ENCODE measurements at places on chromosomes 5 and 9. TPM values are rescaled to one million over a fixed set of nuclear protein-coding genes. Genes with fewer than 3 reads are reported as not detected.

TBC1D13 gene
- 22.2 TPM for total RNA-seq

HAND1 gene
- not detected for total RNA-seq

GRIN3A gene
- total RNA-seq: not detected

PCDHGC5 gene
- total RNA-seq: not detected

F12 gene
- total RNA-seq: 1.3 TPM

MLLT3 gene
- 55.9 TPM for total RNA-seq

DNA sequence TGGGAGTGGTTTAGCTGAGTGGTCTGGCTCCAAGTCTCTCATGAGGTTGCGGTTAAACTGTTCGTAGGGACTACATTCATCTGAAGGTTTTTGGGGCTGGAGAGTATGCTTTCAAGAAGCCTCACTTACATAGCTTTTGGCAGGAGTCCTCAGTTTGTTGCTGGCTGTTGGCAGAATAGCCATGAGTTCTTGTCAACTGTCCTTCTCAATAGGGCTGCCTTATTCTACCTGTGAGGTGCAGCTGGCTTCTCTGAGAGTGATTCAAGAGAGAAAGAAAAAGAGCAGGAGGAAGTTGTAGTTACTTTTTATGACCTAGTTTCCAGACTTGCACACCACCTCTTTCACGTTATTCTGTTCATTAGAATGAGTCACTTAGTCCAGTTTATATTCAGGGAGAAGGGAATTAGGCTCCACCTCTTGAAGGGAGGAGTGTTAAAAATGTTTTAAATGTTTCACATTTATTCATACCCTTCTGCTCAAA, 33.2 kb downstream of the YTHDC2 start:
- no peak for DNase-seq
- H3K27me3 ChIP-seq: no peaks in the 10 kb centered on the region
- H3K36me3 ChIP-seq: peaks cover 52% of the 10 kb centered on the region
- peaks cover 16% of the 10 kb centered on the region for H3K4me1 ChIP-seq
- no peak overlapping the region for H3K4me3 ChIP-seq

GRCh38 chr5:109567374-109568044, 122.2 kb upstream of the MAN2A1 start:
- DNase-seq: no peak
- H3K27ac ChIP-seq: no peak overlapping the region
- H3K27me3 ChIP-seq: peaks cover 2% of the 10 kb centered on the region
- H3K36me3 ChIP-seq: no peaks in the 10 kb centered on the region

DNA sequence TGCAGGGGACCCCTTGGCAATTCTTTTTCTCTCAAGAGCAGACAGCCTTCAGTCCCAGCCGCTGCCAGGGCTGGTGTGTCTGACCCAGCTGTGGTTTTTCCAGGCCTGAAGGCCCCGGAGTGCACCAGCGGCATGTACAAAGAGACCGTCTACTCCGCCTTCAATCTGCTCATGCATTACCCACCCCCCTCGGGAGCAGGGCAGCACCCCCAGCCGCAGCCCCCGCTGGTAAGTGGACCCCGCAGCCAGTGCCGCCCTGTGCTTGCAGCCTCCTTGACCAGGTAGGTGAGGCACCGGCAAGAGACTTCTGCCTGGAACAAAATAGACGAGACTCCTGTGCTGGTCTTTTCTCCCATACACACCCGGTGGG, 1.3 kb downstream of the TCF7 start:
- no peak overlapping the region for H3K27ac ChIP-seq
- peaks cover 38% of the 10 kb centered on the region for H3K4me1 ChIP-seq
- peaks cover 85% of the 10 kb centered on the region for H3K27me3 ChIP-seq
- peak overlapping the region; percentile 10 for H3K4me3 ChIP-seq
- no peaks in the 10 kb centered on the region for H3K36me3 ChIP-seq
- DNase-seq: no peak

- peak overlapping the region; percentile 61 for H3K27ac ChIP-seq
- no peak overlapping the region for H3K4me3 ChIP-seq
- peaks cover 11% of the 10 kb centered on the region for H3K36me3 ChIP-seq
- H3K4me1 ChIP-seq: peaks cover 18% of the 10 kb centered on the region
These were observed 16.7 kb downstream of the IFNB1 start for GRCh38 chr9:21060919-21061561.

DNA sequence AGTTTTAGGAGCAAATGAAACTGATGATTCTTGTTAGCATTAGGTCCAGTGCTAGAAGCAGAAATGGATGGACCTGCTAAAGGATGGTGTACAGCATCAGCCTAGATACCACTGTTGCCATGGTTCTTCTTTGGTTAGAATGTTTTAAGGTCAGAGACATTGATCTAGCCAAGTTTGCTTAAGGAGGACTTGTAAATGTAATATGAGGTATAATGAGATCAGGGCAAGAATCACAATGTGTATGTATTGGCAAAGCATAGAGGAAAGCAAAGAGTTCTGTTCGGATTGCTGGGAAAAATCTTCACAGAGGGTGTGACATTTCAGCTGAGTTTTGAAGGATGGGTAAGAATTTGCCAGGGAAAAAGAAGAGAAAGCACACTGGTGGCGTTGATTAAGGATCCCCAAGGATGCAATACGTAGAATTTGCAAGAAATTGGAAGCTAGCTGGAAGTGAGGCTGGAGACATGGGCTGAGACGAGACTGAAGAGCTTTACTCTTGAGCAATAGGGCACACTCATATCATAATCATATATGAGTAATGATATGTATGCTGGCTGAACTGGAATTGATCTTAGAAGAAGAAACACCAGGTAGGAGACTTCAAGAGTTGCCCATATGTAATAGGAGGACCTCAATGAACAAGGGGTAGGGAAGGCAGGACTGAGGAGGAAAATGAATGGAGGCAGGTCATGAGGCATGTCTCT, 102.0 kb downstream of the ZNF462 start:
- H3K36me3 ChIP-seq: no peaks in the 10 kb centered on the region
- no peak overlapping the region for H3K4me3 ChIP-seq
- no peak for DNase-seq
- no peak overlapping the region for H3K27ac ChIP-seq

DNA sequence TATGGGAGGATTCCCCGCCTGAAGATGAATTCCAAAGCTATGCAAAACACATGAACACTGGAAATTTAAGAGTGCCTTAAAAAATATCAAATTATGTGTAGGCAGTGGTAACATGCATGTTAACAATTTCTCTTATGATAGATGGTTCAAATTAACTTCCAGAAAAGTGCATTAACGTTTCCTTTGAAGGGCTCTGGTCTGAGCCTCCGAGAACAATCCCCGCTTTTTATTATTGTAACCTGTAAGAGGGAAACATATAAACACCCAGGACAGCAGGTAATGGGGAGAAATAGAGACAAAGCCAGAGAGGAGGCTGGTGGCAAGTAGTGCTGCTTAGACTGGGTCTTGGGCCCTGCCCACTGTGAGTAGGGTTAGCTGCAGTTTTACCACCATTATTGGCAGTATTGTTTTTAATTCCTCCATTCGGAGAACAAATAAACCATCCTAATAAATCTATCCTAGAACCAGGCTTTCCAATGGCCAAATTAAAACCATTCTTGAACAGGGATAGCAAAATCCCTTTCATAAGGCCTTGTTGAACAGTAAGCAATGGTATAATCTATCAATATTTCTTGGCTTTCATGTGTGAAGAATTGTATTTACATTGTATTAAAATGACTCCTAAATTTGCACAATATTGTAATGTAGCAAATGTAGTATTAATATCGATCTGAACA, 6.3 kb downstream of the NR2F1 start:
- no peak for DNase-seq
- peaks cover 14% of the 10 kb centered on the region for H3K36me3 ChIP-seq
- peaks cover 22% of the 10 kb centered on the region for H3K4me1 ChIP-seq
- peak overlapping the region; percentile 61 for H3K27ac ChIP-seq
- H3K4me3 ChIP-seq: peak overlapping the region; percentile 16
- peaks cover 88% of the 10 kb centered on the region for H3K27me3 ChIP-seq

- H3K4me3 ChIP-seq: no peak overlapping the region
- no peaks in the 10 kb centered on the region for H3K4me1 ChIP-seq
- DNase-seq: no peak
- no peak overlapping the region for H3K27ac ChIP-seq
These were observed 24.4 kb downstream of the NCS1 start for GRCh38 chr9:130196643-130197042.

GRCh38 chr5:95283761-95284571, 928 bp downstream of the MCTP1 start:
- peak; percentile 42 for DNase-seq
- peaks cover 12% of the 10 kb centered on the region for H3K4me1 ChIP-seq
- no peak overlapping the region for H3K4me3 ChIP-seq

- no peak for DNase-seq
- H3K36me3 ChIP-seq: peaks cover 2% of the 10 kb centered on the region
- H3K4me1 ChIP-seq: peaks cover 3% of the 10 kb centered on the region
- peaks cover 3% of the 10 kb centered on the region for H3K27me3 ChIP-seq
- no peak overlapping the region for H3K4me3 ChIP-seq
- H3K27ac ChIP-seq: no peak overlapping the region
These were observed 210.8 kb upstream of the ELL2 start for GRCh38 chr5:96172436-96172835.

- no peaks in the 10 kb centered on the region for H3K27me3 ChIP-seq
- no peak overlapping the region for H3K4me3 ChIP-seq
- H3K27ac ChIP-seq: no peak overlapping the region
- no peak for DNase-seq
- H3K4me1 ChIP-seq: no peaks in the 10 kb centered on the region
These were observed 319.8 kb downstream of the HCN1 start for GRCh38 chr5:45376417-45376816.

DNA sequence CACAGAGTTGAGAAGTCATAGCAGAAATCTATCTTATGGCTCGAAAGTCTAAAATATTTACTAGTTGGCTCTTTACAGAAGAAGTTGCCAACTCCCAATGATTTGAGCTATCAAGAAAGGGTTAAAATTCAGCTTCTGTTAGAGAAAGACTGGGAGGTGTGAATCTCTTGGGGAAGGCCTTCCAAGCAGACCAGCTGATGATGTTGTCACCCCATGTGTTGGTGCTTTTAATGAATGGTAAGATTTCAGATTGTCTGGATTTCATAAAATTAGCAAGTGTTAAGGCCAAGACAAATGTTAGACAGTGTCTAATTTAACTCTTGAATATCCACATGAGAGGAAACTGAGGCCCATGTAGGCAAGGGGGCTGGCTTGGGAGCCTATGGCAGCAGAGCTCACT, 63.9 kb downstream of the PPARGC1B start:
- H3K4me1 ChIP-seq: no peaks in the 10 kb centered on the region
- no peaks in the 10 kb centered on the region for H3K36me3 ChIP-seq
- DNase-seq: no peak

- H3K4me1 ChIP-seq: peaks cover 83% of the 10 kb centered on the region
- H3K27ac ChIP-seq: peak overlapping the region; percentile 100
- DNase-seq: no peak
- H3K27me3 ChIP-seq: no peaks in the 10 kb centered on the region
- H3K36me3 ChIP-seq: peaks cover 68% of the 10 kb centered on the region
These were observed 7.5 kb downstream of the SURF4 start for GRCh38 chr9:133368249-133368881.

- H3K27ac ChIP-seq: no peak overlapping the region
- H3K4me1 ChIP-seq: no peaks in the 10 kb centered on the region
- no peak overlapping the region for H3K4me3 ChIP-seq
- H3K27me3 ChIP-seq: no peaks in the 10 kb centered on the region
These were observed 76.6 kb downstream of the KCNN2 start for GRCh38 chr5:114438471-114438870.

Data from activated CD8-positive, alpha-beta memory T cell treated with anti-CD3 and anti-CD28 coated beads, Interleukin-2, amount 10 ng/mL, durations not matched to agents 7 days and 5 days (primary cell).